NCI-H524 treated with DMSO at 0.1 percent for 48 hours (cell line): ENCODE measurements at places on chromosomes 3 and 15.

DNA sequence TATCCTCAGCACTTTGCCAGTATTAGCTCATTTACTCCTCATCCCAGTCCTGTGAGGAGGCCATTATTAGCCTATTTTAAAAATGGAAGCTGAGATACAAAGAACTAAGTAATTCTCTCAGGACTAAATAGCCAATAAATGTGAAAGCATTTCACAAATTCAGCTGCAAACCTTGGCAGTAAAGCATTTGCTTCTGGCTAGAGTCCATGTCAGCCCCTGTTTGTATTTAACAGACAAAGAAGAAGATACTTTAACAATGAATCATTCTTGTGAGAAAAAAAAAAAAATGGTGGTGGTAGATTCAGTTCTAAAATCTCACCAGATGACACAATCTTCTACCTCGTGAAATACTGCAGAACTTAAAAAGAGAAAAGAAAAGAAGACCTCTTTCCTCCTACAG lies 85.0 kb upstream of the CNTN6 start:
- no peak for DNase-seq

DNA sequence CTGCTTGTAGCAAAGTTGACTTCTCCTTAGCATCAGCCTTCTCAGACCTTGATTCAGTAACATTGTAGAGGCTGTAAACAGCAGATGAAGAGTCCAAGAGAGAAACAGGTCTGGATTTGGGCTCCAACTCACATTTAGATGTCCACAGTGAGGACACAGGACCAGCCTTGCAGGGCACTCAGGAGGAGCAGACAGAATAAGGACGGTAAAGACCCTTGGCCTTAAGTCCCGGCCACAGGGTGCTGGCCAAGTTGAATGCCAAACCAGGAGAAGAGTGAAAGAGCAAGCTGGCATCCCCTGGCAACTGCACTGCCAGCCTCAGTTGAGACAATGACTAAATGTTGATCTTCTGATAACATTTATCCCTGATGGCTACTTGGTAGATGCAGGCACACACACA lies 136.3 kb downstream of the LRRK1 start:
- DNase-seq: no peak

- no peak for DNase-seq
Measured at GRCh38 chr3:155667988-155668387, 76.9 kb downstream of the PLCH1 start.

- DNase-seq: no peak
Measured at GRCh38 chr15:86906376-86906775, 826.7 kb downstream of the AGBL1 start.

DNA sequence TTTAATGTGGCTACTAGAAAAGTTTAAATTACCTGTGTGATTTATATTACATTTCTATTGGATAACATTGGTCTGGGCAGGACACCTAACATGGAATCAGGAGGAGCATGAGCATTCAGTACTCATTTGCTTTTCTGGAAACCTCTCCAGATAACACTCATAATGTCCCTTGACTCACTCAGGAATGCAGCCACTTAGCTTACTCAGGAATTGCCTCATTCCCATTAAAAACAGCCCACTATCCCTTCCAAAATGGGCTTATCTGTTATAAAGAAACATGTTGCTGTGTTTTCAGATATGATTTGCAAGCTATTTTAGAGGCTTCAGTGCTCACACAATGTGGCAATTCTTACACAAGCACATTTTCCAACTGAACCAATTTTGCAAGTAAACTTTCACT lies 17.1 kb downstream of the GBE1 start:
- no peak for DNase-seq

DNA sequence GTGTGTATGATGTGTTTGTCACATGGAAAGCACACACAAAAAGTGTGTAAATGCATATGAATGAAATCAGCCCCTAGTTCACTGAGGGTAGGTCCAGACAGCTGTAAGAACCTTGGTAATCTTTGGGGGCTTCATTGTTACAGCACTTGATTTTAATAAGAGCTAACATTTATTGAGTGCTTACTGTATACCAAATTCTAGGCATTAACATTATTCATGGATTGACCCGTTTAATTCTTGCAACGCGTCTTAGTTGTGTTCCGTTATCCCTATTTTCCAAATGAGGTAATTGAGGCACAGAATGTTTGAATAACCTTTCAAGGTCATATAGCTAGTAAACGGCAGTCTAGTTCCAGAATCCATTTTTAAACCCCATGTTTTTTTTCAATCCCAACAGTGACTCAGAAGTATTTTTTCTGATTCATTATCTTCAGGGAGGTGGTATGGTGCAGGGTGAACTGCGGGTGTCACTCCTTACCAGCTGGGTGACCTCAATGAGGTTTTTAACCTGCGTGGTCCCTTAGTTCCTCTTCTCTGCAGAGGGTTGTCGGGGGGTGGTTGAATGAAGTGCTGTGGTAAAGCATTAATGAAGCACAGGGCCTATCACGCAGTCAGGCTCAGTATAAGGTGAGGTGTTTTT lies 14.2 kb downstream of the RAB8B start:
- DNase-seq: no peak

DNA sequence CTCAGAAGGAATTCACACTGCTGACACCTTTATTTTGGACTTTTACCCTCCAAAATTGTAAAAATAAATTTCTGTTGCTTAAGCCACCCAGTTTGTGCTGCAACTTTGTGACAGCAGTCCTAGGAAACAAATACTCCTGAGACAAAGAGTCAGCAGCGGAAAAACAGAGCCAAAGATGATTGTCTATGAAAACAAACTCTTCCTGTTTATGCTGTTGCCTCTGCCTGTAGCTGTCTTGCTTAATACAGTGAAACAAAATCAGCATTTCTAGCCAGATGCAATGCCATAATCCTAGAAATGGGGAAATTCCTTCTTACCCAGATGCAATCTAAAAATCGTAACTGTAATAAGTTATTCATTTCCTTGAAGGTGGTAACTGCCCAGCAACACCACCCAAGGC lies 387.5 kb upstream of the ATP11B start:
- DNase-seq: no peak

DNA sequence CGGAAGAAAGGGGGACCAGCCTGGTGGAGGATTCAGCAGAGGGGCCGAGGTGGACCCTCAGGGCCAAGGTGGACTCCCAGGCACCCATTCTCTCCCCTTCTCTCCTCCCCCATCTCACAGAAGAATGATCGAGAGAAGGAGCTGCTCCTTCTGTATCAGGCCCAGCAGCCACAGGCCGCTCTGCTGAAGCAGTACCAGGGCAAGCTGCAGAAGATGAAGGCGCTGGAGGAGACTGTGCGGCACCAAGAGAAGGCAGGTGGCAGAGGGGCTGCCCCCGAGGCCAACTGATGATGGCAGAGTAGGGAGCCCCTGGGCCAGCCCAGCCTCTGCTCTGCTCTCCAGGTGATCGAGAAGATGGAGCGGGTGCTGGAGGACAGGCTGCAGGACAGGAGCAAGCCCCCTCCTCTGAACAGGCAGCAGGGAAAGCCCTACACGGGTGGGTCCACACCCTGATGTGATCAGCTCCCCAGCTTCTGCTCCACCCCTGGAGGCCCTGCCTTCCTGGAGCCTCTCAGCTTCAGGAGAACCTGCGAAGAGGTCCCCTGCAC lies 36.5 kb downstream of the CYP11A1 start:
- DNase-seq: no peak

- DNase-seq: no peak
Measured at GRCh38 chr15:81491414-81492096, 117.5 kb upstream of the TMC3 start.

DNA sequence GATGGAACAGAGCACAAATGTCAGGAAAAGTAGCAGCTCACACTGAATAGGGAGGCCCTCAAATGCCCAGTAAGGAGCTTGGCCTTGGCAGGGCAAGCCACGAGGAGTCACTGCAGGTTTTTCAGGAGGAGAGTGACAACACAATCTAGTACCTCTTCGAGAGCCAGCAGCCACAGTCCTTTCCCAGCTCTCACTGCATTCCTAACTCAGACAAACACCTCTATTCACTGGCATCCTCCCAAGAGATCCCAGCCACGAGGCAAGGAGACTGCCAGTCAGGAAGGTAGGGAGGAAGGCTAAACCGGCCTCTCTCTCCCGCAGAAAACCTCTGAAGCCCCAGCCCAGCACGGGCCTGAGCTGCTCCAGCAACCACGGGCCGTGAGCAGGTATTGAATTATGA lies 146.0 kb upstream of the SMAD3 start:
- DNase-seq: no peak

DNA sequence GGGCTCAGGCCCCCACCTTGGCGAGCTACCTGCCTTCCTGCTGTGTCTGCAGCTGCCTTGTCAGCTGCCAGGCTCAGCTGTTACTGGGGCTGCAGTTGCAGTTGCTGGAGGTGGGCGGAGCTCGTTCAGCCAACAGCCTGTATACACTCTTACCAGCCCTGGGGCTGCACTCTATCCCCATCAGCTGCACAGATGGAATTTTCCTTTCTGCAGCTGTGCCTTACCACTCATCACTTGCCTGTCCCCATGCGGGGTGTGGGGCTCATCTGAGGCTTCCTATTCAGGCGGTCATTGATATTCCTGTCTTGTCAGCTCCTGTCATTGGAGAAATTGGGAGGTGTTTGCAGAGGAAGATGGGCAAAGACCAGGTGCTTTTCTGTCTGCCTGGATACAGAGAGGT lies 9.1 kb upstream of the SYN2 start:
- DNase-seq: peak; percentile 94

GRCh38 chr3:124161448-124161847 lies 169.5 kb upstream of the ROPN1 start:
- no peak for DNase-seq
